ENCODE measurements at places on chromosomes 4 and X.

GRCh38 chr4:38923746-38924145 lies 56.1 kb downstream of the FAM114A1 start:
- DNase-seq, result no peak

DNA sequence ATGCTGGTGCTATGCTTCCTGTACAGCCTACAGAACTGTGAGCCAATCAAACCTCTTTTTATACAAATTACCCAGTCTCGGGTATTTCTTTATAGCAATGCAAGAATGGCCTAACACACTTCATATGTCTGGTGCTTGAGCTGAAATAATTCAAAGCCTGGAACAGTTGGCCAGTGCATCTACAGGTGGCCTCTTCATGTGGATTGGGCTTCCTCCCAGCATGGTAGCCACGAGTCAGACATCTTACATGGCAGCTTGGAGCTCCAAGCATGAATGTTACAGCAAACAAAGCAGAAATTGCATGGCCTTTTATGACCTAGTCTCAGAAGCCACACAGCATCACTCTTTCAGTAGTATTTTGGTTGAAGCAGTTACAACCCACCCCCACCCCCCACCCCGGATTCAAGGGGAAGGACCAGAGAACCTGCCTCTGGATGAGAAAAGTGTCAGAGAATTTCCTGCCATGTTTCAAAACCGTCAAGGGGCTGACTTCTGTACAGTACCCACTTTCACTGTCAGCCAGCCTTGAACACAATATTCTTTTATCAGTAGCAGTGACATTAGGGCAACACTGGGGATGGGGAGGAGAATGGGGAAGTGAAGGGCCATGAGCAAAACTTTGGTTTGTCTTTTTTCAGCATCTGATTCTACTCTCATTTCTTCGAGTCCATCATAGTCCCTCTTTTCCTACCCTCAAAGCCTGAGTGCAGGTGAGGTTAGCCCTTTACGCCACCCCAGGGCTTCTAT lies 368.7 kb downstream of the BCOR start:
- DNase-seq, result no peak

DNA sequence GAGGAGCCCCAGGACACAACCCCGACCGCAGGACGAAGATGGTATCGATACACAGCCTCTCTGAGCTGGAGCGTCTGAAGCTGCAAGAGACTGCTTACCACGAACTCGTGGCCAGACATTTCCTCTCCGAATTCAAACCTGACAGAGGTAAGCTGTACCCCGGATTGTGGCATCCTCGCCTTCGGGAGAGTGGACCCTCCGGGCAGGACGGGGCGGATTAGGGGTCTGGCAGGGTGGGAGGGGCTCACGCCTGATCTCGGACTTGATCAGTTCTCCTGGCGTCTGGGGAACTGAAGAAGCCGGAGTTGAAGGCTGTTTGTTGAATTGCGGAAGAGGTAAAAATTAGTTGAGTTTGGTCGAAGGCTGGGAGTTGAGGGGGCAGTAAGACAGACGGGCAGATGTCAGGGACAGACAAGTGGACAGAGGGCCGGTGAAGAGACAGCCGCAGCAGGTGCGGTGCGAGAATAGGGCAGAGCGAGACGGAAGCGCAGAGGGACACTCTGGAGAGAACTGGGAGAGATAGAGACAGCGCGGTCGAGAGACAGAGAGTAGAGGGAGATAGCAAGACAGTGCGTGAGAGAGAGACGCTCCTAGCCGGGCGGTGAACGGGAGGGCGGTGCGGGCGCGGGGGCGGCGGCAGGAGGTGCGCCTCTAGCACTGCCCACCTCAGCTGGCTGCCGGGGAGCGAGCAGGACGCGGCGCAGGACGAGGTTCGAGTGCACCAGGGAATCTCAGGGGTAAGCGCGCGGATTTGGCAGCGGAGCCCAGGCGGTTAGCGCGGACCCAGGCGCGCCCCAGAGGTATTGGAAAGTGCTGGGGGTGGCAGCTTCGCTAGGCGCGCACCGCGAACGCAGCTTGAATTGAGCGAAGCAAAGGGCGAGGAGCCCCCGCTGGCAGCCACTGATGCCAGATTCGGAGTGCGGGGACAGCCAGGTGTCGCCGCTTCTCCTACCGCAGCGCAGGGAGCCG lies 23.9 kb downstream of the ARHGAP36 start:
- no peak for DNase-seq

DNA sequence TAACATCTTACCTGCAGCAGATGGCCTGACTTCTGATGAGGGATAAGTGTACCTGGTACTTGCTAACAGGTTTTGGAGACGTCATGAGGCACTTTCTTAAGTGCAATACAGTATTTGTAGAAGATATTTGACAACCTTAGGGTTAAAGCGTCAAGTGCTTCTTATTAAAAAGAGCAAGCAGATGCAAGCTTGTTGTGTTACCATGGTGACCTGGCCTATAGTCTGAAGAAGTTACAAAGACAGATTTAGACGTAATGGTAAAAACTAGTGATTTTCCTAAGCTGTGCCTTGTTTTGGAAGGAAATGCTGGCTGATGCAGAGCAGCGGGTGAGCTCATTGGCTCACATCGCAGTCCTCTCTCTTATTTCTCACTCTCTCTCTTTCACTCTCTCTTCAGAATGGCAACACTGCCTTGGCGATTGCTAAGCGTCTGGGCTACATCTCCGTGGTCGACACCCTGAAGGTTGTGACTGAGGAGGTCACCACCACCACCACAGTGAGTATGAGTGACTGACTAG lies 243.6 kb downstream of the ANK2 start:
- no peak for DNase-seq

GRCh38 chrX:135973025-135973547 lies 702 bp downstream of the MMGT1 start:
- no peak for DNase-seq

GRCh38 chrX:108165383-108166111 lies 74.0 kb downstream of the ATG4A start:
- no peak for DNase-seq

DNA sequence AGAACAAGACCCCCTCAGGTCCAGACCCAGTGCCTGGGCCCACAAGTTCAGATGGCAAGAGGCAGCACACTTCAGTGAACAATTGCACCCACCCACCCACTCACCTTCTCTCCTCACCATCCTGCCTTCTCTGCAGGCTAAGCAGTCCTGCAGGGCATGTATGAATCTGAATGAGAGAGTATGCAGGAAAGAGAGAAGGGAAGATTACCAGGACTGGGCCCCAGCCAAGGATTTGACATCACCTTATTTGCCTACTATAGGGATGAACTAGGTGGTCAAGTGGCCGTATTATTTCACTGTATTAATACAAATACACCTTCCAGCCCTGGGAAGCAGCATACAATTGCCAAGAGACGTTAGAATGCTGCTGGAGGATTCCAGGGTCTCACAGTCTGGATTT lies 2.1 kb upstream of the ZNF141 start:
- no peak for DNase-seq
